ENCODE measurements at places on chromosomes 11 and 22.

DNA sequence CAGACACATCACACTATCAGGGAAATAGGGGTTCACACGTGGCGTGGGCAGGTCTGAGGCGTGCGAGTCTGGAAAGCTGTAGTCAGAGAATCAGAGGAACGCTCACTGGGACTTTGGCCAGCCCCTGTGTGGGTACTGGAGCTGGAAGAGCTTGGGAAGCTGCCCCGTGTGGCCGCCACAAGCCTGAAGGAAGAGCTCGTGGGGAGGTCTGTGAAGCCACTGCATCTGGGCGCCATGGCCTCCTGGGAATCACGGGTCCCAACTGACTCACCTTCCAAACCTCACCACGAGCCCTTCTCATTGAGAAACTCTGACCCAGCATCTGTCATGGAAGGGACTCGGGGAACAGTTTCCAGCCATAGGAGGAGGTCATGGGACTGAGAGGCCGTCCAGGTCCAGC is 5.9 kb upstream of the MRGPRF start:
- DNase-seq, result no peak

GRCh38 chr11:34957206-34957605 is 40.8 kb downstream of the PDHX start:
- no peak for DNase-seq

- DNase-seq, result no peak
These were observed 1350.2 kb upstream of the RAG2 start for GRCh38 chr11:37948258-37948657.

- no peak for DNase-seq
These were observed 16.6 kb upstream of the NTM start for GRCh38 chr11:131353766-131354165.

GRCh38 chr11:26199331-26200095 is 132.4 kb upstream of the ANO3 start:
- no peak for DNase-seq

- DNase-seq, result no peak
These were observed 75.8 kb upstream of the SESN3 start for GRCh38 chr11:95306801-95307200.

DNA sequence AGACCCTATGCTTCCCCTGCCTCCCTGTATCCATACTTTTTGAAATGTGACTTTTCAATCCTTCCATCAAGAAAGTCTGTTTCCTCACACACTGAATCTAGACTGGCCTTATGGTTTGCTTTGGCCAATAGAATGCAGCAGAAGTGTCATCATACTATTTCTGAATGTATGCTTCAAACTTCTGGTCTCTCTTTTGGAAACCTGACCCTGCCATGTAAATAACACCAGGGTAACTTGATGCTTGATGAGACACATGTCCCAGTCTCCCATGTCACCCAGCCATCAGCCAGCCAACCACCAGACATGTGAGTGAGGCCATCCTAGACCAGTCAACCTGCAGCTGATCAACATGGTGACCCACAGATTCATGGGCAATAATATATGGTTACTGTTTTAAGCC is 29.7 kb upstream of the CAVIN3 start:
- no peak for DNase-seq

DNA sequence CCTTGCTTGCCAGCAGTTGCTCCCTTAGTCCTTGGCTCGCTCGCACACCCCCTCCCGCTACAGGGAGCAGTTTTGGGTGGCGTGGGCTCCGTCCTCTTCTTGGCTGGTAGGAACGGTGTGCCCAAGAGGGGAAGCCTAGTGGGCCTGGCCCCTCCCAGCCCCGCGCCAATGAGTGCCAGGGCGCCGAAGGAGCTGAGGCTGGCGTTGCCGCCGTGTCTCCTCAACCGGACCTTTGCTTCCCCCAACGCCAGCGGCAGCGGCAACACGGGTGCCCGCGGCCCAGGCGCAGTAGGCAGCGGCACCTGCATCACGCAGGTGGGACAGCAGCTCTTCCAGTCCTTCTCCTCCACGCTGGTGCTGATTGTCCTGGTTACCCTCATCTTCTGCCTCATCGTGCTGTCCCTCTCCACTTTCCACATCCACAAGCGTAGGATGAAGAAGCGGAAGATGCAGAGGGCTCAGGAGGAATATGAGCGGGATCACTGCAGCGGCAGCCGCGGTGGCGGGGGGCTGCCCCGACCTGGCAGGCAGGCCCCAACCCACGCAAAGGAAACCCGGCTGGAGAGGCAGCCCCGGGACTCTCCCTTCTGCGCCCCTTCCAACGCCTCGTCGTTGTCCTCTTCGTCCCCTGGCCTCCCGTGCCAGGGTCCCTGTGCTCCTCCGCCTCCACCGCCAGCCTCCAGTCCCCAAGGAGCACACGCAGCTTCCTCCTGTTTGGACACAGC is 1.6 kb downstream of the C11orf87 start:
- no peak for DNase-seq

DNA sequence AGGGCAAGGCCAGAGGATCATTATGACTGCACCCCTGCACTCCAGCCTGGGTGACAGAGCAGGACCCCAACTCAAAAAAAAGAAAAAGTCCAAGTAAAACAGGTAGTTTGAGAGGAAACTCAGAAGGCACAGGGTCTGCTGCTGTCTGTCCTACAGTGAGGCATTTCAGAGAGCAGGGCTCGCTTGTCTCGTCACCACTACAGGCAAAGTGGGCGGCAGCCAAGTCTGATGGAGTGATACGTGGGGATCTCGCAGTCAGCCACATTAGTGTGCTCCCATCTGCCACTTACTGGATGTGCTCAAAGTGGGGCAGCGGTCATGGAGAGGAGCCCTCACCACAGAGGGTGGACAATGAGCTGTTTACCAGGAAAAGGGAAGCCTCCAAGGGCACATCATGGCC is 42.1 kb downstream of the PI4KA start:
- no peak for DNase-seq

DNA sequence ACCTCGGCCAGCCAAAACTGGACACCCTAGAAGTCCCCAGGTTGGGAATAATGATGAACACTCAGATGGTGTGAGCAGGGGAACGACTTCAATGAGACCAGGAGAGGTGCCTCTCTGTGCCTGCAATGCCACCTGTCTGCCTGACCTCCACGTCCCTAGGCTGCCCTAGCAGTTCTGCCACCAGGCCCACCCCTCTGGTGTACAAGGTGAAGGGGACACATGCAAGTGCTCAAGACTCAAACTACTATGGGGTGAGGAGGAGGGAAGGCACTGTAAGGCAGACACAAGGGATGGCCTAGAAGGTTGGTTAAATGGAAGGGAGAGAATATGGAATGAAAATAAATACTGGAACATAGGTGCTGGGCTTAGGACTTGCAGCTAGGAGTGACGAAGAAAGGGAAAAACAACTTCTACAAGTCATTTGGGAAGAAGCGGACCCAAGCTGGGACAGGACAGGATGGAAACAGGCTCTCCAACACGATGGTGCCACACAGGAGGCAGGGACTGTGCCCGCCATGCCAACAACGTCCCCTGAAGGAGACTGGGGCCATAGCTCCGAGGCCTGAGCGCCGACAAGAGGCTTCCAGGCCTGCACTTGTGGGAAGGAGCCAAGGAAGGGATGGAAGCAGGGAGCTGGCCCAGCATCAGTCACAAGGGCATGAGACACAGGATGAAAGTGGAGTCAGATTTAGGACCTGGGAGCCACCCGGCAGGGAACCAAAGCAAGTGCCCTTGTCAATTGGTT is 18.5 kb downstream of the SERPIND1 start:
- no peak for DNase-seq

DNA sequence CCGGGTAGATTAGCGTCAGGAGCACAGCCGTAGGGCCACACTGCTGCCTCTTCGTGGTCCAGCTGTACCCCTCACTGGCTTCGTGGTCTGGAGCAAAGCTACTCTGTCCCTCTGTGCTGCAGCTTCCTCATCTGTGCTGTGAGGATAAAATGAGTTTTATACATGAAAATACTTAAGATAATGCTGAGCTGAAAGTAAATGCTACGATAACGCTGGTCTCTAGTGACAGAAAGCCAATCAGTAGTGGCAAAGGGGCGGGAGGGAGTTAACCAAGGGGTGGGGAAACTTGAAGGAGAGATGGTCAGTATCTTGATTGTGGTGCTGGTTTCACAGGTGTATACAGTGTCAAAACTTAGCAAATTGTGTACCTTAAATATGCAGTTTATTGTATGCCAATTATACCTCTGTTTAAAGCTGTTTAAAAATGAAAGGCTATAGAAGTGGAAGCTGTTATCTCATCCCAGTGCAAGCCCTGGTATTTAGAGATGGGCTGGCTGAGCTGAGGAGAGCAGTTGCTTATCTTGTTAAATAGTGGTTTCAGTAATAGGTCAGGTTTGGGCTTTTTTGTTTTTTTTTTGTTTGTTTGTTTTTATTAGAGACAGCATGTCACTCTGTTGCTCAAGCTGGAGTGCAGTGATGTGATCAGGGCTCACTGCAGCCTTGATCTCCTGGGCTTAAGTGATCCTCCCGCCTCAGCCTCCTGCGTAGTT is 36.7 kb downstream of the ACO2 start:
- no peak for DNase-seq

DNA sequence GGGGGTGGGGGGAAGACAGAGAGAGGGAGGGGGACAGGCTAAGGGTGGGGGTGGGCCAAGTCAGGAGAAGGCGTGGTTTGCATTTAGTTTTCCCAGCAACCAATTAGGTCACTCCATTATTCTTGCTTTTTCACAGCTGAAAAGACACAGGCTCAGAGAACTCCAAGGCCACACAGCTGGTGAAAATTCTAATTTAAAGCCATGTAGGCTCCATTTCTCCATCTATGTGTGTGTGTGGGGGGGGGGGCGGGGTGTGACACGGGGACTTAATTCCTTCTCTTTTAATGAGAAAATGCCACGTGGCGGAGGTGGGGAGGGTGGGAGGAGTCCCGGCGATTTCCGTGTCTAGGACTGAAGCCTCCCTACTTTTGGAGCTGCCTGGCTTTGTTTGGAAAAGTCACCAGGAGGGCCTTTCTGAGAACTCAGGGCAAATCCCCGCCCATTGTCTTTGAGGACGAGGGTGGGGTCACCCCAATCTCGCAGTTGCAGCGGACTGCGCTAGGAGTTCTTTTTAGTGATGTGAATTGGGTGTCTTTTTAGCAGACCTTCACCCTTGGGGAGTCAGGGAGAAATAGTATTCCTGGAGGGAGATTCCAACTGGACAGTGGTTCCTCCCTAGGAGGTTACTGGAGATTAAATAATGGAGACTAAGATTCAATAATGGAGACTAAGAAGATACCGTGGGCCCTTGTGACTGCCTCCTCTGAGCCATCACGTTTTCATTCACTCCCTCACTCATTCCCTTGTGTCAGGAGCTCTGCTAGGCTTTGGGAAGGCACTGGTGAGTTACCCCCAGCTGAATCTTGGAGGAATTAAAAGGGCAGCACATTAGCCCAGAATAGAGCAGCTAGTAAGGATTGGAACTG is 36.4 kb upstream of the PTPRJ start:
- DNase-seq, result no peak

- no peak for DNase-seq
These were observed 33.5 kb upstream of the GNAZ start for GRCh38 chr22:23036684-23037428.

DNA sequence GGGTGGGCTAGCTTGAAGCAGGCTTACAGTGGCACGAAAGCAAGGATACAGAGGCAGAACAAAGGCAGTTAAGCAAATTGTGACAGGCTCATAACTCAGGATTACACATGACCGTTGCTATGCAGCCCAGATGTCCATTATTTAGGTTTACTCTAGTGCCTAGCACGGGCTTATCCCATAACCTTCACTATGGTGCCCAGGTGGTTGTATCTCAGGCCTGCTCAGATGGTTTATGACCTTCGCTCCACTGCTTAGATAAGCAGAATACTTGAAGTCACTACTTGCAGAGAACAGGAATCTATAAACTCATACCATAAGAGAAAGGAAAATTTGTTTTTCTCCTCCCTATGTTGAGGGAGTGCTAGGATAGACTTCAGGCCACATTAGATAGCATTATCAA is 9.0 kb downstream of the OR6M1 start:
- no peak for DNase-seq

DNA sequence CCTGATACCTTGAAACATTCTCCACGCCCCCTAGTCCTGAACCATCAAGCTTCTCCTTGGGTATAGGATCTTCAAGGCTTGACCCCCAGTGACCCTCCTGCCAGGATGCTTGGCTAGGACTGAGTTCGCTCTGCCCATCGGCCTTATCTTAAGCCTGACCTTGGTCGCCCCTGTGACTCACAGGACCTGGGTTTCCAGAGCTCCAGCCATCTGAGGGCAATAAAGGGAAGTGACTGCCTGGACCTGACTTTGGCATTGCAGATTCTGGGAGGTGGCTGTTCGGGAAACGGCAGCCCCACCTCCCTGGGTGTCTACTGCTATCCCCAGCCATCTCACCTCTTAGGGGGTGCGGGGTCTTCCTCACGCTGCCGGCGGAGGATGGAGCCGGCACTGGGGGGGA is 15.4 kb downstream of the CARD10 start:
- no peak for DNase-seq

- DNase-seq, result no peak
These were observed 35.8 kb upstream of the MAPK1 start for GRCh38 chr22:21903283-21903682.

DNA sequence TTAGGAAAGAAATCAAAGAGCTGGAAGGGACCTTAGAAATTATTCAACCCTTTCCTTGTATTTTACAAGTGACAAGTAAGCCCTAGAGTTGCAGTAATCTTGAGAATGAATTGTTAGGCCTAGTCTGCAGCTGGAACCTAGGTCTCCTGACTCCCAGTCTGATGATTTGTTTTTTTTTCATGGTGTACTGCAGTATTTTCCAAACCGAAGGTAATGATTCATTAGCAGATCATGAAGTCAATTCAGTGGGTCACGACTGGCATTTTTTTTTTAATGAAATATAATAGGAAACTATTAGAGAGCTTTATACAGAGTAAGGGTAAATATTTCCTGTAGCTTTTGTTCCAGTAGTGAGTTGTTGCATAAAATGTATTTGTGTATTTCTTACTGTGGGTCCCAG is 42.8 kb downstream of the EXT2 start:
- DNase-seq, result no peak

GRCh38 chr11:83374311-83374710 is 88.1 kb upstream of the CCDC90B start:
- no peak for DNase-seq

DNA sequence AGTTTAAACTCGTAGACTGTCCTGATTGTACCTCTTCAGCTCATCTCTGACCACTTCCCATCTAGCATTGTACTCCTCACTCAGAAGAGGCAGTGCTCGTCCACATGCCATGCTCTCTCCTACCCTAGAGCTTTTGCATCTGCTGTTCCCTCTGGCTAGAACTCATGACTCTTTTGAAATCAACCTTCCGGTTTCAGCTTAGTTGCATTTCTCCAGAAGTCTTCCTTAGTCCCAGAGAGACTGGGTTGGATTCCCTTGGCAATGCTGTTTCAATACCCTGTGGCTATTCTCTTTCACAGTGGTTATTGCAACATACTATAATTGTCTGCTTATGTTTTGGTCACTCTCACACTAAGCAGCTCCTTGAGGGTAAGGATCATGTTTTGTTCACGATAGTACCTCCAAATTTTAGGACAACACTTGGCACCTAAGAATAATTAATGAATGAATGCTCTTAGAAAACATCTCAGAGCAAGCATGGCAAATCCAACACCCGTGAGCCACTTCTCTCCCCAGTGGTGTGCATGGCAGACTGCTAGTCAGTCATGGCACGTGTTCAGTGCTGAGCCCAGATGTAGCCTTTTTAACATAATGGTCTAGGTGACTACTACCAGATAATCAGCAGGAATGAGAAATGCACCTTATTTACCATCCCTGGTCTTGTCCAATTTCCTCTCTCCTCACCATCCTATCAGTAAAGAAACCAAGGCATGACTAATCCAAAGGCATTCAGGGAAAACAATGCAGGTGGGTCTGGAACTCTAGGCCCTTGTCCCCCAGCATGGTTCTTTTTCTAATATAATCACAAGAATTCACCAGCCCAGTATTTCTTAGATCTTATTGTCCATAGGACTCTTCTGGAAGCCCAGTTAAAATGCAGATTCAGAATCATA is 14.5 kb downstream of the SEPTIN3 start:
- no peak for DNase-seq

GRCh38 chr22:17866621-17867020 is 92.4 kb upstream of the BID start:
- no peak for DNase-seq

All from stimulated activated naive CD4-positive, alpha-beta T cell treated with Interleukin-2 at 50 U/mL for 16 hours (primary cell).